ENCODE measurements at places on chromosomes 7 and 10.

DNA sequence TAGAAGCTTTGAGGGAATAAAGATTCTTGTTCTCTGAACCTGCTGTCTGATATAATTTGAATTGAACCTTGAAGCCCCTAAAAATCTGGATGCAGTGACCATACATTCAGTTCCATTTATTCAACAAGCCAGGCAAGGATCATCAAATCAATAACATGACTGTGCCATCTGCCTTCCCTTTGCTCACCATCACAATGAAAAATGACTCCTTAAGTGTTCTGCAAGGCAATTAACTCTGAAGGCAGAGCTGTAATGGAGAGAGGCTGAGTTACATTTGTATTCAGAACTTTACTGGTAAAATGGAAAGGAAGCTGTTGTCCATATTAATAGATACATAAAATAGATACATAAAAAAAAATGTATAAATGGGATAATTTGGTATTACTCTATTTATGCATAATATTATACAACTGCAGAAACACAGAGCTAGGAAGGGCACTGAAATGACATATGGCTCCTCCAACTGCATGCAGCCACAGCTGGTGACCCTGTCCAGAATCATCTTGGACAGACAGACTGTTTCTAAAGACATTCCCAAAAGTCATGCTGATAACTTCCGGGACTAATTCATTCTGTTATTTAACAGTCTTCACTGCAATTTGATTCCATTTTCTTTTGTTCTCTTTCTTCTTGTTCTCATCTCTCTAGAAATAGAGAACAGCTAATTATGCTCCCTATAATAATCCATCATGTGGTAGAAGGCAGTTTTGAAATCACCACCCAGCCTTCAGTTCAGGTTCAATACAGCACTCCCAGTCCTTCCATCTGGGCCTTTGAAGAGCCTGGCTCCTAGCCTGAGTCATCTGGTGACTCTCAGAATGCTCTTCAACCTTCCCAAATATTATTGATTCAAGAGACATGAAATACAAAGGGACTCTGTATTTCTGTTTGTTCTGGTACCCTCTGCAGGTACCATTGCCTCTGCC is 412.6 kb downstream of the GFRA1 start:
- no peak for DNase-seq

DNA sequence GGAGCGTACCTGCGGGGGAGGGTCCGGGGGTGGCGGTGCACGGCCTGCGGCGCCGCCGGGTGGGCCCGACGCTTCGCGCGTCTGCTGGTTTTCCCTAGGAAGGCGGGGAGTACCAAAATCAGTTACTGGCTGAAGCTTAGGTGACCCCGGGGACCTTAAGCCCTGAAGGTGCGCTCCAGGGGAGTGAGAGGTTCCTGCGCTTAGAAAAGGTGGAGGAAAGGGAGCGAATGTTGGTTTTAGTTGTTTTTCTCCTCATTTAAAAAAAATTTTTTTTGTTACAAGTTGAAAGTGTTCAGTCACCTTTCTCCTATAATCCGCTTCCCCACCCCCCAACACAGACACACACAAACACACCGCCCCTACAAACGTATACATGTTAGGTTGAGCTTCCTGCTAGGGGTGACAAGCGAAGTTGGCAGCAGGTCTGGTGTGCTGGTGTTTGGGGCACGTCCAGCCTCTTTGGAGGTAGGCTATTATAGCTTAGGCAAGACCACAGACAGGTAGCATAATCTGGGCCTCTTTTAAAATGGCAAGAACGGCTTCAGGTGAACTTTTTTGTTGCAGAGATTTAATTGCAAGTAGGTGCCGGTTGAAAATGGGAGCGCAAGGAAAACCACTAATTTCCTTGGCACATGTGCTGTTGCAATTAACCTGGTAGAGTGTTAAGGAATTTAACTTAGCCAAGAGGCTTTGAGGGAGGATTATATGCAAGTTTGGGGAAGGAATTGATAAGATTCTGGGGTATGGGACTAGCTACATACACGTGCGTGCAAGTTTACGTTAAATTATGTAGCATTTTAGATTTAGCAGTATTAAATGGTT is 945 bp downstream of the ADD3 start:
- peak; percentile 80 for DNase-seq

- DNase-seq = no peak
These were observed 85.8 kb downstream of the GRK5 start for GRCh38 chr10:119292968-119293760.

DNA sequence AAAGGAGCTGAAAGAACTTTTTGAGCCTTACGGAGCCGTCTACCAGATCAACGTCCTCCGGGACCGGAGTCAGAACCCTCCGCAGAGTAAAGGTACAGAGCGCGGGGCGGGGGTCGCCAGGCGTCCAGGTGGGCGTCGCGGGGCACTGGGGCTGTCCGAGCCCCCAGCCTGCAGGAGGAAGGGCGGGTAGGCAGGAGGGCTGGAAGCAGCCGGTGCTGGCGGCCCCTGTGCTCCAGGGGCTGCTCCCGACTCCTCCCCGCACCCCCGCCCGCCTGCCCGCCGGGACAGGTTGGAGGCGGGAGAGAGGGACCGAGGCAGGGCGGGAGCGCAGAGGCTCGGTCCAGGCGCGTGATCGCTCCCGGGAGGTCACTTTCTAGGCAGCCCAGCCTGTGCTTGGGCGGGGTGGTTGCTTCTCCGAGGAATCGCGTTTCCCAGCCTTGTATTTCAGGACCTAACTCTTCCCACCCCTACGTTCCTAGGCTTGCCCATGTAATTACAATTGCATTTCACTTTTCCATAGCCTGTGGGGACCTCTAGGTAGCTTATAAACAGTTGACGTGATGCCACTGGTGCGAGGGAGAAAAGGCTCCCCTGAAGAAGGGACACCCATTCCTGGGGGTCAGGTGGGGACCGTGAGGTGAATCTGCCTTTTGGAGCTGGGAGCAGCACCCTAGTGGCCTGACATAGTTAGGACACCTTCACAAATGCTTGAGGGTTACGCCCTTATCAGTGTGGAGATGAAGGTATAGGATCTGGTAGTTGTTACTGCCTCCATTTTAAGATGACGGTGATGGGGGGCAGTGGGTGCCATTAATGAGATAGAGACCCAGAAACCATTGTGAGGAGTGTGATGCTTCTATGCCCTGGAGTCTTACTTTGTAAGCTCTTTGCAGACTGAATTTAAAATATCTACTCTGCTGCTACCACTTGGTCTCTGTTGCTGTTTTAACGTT is 148.2 kb downstream of the CELF2 start:
- peak; percentile 86 for DNase-seq

DNA sequence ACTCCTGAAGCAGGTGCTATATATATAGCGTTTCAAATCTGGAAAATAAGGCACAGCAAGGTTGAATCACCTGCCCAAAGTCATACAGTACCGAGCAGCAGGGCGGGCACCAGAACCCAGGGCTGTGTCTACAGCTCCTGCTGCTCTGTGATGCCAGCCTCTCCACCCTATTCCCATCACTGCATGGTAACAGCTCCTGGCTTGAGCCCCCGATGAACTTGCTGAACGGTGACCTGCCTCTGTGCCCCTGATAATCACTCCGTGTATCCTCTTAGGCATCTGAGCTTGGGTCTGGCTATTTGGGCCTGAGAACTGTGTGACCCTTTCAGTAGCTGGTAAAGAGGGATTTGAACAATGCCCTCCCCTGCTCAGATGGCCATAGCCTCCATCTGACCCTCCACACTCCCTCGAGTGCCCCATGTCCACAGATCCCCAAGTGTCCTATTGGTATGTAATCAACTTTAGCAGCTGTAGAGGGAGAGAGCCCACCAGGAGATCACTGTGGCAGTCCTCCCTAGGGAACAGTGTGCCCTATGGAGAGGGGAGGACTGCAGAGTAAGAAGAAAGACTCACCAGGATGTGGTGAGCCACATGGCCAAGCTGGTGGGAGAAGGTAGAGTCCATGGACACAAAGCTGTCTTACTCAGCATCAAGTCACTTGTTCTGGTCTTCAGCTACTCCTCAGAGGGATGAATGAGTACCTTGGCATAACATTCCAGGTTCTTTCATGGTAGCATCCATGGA is 1.1 kb upstream of the ARHGAP22 start:
- peak; percentile 50 for DNase-seq

- no peak for DNase-seq
These were observed 11.3 kb upstream of the ESYT2 start for GRCh38 chr7:158840604-158841003.

DNA sequence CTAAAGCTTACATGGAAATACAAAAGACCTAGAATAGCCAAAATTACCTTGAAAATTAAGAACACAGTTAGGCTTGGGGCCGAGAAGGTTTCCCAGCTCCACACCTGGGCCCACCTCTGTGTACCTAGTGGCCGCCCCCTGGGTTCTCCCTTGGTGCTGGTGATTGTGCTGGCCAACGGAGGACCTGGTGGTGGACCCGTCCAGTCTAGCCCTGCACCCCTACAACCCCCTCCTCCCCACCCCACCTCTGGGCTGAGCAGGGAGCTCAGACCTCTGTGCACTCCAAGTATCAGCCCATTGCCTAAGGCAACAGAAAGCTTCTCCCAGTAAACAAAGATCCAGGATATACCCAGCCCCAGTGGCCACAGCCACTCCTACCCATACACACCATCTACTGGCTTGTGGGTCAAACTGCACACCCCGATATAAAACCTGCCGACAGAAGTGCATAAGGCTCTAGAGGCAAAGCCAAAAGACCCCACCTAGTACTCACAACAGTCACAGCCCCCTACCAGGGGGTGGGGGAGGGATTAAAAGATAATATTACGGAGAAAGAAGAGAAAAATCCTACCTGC is 105.0 kb upstream of the DIP2C start:
- no peak for DNase-seq

- DNase-seq = no peak
These were observed 151.6 kb downstream of the KIAA1217 start for GRCh38 chr10:24360282-24361127.

Measured in cardiac septum (tissue), 1 donor.